NCI-H526 treated with DMSO at 0.1 percent for 48 hours (cell line): ENCODE measurements at places on chromosomes 1 and 21.

GRCh38 chr1:113905435-113905861 lies 322 bp downstream of the DCLRE1B start:
- peak; percentile 47 for DNase-seq

DNA sequence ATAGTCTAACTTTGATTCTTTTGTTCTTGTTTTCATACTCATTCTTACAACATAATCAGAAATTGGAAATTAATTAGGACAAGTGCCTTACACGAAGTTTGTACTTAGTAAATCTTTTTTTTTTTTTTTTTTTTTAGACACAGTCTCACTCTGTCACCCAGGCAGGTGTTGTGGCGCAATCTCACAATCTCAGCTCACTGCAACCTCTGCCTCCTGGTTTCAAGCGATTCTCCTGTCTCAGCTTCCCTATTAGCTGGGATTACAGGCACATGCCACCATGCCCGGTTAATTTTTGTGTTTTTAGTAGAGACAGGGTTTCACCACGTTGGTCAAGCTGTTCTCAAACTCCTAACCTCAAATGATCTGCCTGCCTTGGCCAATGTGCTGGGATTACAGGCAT lies 12.4 kb downstream of the CHAF1B start:
- no peak for DNase-seq

- no peak for DNase-seq
Observed at GRCh38 chr1:190147616-190148015, 330.0 kb downstream of the BRINP3 start.

DNA sequence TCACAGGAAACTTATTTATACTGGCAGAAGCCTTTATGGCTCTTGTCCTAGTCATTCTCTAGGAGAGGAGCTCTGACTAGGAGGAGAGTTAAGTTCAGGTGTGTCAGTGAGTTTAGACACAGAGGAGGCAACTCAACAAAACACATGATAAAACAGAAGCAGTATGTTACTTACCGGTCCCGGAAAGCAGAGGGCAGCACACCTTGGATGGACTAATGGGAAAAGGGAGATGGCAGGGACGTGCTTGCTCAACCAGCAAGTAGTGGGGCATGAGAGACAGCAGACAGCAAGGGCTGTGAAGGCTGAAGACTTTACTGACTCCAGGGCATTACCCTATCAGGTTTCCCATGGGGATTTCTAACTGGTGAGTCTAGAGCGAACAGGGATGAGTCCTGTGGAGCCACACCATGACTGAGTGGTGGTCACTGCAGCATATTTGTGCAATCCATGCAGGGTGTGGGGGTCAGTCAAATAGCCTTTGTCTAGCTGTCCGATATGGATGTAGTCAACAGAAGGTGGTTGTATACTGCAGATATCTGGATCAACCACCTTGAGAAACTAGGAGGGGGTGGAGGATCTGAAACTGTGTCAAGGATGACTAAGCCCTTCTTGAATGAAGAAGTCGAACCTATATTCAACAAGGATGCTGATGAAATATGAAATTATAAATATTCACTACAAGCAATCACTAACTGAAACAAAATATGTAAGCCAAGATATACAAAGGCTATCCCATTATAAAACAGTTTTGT lies 596.3 kb upstream of the CHRM3 start:
- DNase-seq: no peak

DNA sequence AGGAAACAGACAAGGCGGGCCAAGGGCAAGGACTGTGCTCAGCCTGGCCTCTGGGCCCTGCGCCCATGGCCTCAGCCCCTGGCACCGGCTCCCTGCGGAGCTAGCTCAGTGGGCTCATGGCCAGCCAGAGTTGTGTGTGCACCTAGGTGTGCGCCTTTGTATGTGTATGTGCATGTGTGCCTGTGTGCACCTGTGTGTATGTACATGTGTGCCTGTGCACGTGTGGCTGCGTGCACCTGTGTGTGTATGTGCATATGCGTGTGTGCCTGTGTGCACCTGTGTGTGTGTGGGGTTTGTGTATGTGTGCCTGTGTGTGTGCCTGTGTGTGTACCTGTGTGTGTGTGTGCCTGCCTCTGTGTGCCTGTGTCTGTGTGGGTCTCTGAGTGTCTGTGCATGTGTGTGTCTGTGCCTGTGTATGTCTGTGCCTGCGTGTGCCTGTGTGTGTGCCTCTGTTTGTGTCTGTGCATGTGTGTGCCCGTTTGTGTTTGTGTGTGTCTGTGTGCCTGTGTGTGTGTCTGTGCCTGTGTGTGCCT lies 7.4 kb downstream of the GPR137B start:
- no peak for DNase-seq

DNA sequence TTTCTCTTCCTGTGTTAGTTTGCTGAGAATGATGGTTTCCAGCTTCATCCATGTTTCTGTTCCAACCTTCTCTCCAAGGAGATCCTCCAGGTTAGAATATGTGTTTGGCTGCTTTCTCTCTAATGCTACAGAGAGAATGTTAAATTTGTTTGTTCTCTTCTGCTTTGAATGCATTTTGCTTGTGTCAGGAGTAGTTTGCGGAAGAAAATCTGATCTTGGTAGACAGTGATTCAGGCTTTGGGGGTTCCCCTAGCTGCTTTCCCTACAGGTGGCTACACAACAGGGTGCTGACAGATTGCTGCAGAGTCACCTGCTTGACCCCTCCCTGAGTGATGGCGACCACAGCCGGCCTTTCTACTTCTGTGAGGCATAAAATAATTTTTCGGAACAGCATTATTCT lies 41.8 kb downstream of the MACO1 start:
- DNase-seq: no peak

GRCh38 chr21:25503981-25504380 lies 103.3 kb downstream of the MRPL39 start:
- DNase-seq: no peak

- no peak for DNase-seq
Observed at GRCh38 chr1:220491891-220492290, 36.0 kb upstream of the MARK1 start.

GRCh38 chr1:220707160-220707559 lies 17.0 kb downstream of the C1orf115 start:
- DNase-seq: no peak

GRCh38 chr1:31714442-31715086 lies 10.7 kb upstream of the COL16A1 start:
- DNase-seq: peak; percentile 27

DNA sequence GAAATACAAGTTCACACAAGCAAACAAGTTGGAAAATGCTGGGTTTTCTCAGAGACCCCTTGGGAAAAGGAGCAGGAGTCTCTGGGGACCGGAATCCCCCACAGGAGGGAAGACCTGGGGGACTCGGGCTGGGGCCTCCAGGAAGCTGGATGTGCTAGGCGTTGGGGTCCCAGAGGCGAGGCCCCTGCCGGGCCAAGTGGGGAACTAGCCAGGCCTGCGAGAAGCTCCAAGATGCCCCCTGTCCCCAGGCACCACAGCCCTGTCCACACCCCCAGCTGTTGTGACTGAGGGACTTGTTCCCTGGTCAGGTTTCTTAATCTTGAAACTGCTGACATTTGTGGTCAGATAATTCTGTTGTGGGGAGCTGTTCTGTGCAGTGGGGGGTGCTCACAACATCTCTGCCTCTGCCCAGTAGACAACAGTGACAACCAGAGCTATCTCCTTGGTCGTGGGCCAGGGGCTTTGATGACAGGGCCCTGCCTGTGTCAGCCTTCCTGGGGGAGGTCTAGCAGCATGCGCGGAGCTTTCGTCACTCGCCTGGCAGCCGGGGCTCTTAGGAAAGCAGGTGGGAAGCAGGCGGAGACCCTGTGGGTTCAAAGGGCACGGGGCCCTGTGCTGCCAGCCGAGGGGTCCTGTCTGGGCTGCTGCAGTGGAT lies 126.4 kb upstream of the ARHGEF16 start:
- DNase-seq: no peak

DNA sequence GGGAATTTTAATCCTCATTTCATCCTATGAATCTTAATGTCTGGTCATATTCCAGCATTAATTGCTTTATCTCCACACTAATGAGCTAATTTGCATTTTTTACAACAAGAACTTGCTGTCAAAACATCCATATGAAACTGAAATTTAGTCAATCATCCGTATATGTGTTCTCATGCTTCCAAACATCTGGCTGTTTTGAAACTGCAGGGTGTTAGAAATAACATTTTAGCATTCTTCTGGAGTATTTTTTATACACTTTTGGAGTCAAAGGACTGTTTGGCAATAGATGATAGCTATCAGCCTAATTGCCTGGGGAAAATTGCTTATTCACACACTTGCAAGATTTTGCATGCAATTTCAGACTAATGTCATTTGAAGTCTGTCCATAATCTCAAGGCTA lies 1639.3 kb downstream of the KCNT2 start:
- no peak for DNase-seq

GRCh38 chr1:170665629-170666028 lies 1.7 kb downstream of the PRRX1 start:
- DNase-seq: no peak

- no peak for DNase-seq
Observed at GRCh38 chr21:32364387-32364786, 28.4 kb downstream of the URB1 start.

DNA sequence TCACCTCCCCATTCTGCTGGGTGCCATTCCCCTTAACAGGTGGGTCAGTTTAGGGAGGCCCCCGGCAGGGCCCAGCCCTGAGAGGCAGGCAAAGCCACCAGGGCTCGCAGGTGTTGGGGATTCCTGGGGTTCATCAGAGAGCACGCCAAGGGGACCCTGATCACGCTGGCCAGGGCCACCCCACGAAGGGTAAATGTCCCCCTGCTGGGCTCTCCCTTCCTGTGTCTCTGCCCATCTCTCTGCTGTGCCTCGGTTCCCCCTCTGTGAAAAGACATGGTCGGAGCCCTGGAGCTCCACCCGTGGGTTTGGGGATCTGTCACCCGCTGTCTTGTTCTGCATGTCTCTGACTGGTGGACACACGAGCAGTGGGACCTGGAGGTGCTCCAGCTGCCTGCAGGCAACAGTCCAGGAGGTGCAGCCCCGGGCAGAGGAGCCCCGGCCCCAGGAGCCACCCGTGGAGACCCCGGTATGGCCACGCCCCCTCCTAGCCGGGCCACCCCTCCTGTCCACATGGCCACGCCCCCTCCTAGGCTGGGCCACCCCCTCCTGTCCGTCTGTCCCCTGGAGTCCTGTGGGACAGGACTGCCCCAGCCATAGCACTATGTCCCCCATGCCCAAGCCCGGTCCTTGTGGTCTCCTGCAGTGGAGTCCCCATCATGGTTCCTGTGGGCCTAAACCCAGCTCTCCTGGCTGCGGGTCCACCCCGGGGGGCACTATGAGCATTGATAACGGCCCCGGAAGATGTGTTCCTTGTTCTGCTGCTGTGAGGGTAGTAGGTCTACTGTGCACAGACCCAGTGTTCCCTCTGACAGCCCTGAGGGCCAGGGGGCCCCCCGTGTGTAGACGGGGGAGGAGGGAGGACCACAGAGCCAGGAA lies 6.5 kb downstream of the AIRE start:
- DNase-seq: no peak

DNA sequence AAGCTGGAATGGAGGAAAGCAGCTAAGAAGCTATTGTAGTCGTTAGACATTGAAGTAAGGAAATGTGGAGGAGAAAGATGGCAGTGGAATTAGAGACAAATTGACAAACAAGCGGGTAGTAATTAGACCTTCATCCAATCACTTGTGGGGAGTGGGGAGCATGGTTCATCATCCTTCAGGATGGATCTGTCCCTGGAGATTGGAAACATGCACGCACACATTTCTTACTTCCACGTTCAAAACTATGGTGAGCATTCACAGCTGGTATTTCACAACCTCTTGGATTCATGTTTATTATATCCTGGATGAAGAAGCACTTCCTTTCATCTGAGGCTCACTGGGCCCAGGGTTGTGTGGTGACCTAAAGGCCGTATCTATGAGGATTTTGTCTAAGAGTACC lies 188.1 kb downstream of the ST6GALNAC3 start:
- no peak for DNase-seq
